ENCODE measurements at places on chromosomes 11 and 22. TPM values are rescaled to one million over a fixed set of nuclear protein-coding genes. Genes with fewer than 3 reads are reported as not detected.

DNA sequence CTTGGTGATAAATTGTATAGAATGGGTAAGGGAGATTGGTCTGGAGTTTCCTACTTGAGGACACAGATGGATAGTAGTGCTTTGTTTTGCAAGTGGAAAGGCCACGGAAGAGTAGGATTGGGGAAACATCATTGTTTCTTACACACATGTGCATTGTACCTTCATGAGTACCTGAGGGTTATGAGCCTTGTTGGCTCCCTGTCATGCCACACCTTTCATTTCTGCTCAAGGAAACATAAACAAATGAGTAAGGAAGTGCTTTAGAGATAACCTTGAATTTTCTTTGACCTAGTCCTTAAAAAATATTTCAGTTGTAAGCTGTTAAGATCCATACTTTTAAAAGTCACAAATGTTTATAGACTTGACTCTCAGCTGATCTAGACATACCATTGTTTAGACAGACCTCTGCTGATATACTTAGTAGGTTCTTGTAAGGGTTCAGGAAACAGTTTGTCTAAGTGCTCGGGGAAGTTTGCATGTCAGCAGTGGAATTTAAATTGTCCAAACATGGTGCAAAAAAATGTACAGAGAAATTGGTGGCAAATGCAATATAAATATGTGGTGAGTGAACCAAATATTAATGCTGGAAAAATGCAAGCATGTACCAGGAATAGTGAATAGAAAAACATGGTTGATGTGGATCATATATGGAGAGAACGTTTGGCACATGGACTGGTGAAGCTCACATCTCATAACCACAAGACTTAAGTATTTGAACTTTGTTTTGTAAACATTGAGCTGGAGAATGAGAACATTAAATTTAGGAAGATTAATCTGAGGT lies 40.9 kb downstream of the GAS2 start:
- DNase-seq: no peak

DNA sequence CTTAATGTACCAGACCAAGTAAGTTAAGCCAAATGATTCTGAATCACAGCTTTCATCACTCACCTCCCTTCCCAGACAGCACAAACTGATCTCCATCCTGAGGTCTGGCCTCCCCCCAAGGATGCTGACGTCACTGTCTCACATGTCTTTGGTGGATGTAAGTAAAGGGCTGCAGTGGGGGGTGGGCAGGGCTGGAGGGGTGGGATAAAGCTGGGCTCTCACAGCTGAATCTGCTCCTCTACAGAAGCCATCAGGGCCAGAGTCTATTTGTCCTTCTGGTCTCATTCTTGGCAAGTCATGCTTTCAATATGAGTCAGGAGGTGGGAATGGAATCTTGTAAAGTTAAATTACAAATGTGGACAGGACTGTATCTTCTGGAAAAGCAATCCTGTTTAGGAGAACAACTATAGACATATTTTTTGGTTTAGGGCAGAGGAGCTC lies 32.7 kb downstream of the P4HA3 start:
- DNase-seq: no peak

RIMBP3B gene
- 0.08 TPM for total RNA-seq

CARD18 gene
- not detected for total RNA-seq

P2RY6 gene
- total RNA-seq: 6.9 TPM

- no peak for DNase-seq
Observed at GRCh38 chr11:117228091-117228490, 3.8 kb downstream of the PCSK7 start.

THAP12 gene
- 25.8 TPM for total RNA-seq

OR52H1 gene
- total RNA-seq: not detected

GRCh38 chr11:111091321-111091938 lies 154.1 kb upstream of the POU2AF2 start:
- no peak for DNase-seq

GRCh38 chr11:6599881-6600390 lies 3.5 kb downstream of the RRP8 start:
- DNase-seq: no peak

SCN3B gene
- 3.3 TPM for total RNA-seq

DNA sequence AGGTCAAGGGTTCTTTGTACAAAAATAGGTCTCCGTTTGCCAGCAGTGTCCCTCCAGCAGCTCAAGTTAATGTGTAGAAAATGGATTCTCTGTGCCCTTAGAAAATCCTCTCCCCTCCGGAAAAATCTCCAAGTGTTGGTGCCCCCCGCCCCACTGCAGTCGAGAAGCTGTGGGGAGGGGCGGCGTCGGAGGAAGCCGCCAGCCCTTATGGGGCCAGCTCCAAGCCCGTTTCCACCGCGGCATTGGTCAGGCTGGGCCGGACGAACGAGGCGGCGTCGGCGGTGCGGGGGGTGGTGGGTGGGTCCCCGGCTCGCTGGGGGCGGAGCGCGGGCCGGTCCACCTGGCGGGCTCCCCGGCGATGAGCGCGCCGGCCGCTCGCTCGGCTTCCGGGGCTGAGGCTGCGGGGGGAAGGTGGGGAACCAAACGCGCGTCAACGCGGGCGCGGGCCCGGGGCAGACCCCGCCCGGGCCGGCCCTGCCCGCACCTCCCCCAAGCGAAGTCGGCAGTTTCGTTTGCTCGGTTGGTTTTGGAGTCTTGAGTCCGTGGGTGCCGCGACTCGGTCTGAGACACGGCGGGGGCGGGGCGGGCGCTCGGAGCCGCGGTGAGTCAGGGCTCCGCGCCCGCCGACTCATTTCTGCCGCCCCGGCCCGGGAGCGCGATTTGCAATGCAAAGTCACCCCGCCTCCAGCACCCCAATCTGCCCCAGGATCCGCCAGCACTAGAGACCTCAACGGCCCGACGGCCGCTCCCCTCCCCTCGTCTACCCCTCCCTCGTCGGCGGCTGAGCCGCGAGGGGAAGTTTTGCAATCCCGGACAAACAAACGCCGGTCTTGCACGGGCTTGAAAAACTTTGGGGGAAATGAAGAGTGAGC lies 1.4 kb downstream of the ASCL2 start:
- DNase-seq: peak; percentile 87

C11orf91 gene
- total RNA-seq: 1.4 TPM

GRCh38 chr11:67053896-67054329 lies 2.7 kb upstream of the RHOD start:
- no peak for DNase-seq

GRCh38 chr11:74520927-74521665 lies 27.6 kb upstream of the LIPT2 start:
- DNase-seq: no peak

CD3G gene
- total RNA-seq: 0.24 TPM

All from cardiac septum (tissue), 1 donor.